CMK (cell line): ENCODE measurements at places on chromosomes 12 and 14.
A peak's percentile ranks its signal among the peaks of the same experiment; 100 is the strongest.

GRCh38 chr14:86055512-86056075, 525.6 kb downstream of the FLRT2 start:
- no peak for DNase-seq

DNA sequence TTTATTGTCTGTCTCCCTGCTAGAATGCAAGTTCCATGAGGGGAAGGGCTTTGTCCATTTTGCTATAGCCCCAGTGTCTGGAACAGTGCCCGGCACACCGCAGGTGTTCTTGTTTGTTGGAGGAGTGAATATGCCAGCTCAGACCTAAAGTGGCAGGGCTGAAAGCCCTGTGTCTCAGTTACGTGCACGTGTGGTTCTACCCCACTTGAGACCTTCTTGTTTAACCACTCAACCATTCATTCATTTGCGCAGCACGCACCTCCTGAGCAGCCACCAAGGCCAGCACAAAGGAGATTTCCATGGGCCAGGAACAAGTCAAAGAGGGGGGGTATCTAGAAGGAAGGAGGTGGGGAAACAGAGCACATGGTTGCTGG, 338.0 kb upstream of the FKBP4 start:
- DNase-seq = no peak

GRCh38 chr14:65431245-65431644, 18.7 kb downstream of the FUT8 start:
- DNase-seq = no peak

GRCh38 chr12:15749937-15750336, 39.3 kb downstream of the EPS8 start:
- no peak for DNase-seq

GRCh38 chr14:93481758-93482157, 51.0 kb downstream of the UNC79 start:
- no peak for DNase-seq

- no peak for DNase-seq
Observed at GRCh38 chr12:106679574-106679973, 94.9 kb upstream of the RIC8B start.

GRCh38 chr12:24898606-24899005, 50.3 kb downstream of the BCAT1 start:
- no peak for DNase-seq

DNA sequence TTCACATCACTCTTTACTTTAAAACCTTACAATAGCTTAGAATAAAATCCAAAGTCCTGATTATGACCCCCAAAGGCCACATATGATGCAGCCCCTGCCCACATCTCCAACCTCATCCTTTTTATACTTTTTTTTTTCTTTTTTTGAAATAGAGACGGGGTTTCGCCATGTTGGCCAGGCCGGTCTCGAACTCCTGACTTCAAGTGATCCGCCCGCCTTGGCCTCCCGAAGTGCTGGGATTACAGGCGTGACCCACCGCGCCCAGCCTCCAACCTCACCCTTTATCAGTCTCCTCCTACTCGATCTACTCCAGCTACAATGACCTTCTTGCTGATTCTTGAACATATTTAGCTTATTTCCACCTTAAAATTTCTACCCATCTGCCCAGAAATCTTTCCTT, 1.2 kb upstream of the MAPKAPK5 start:
- DNase-seq = no peak

GRCh38 chr14:92884410-92884809, 38.5 kb upstream of the CHGA start:
- no peak for DNase-seq

GRCh38 chr12:55829967-55830600, 697 bp upstream of the DNAJC14 start:
- DNase-seq = peak; percentile 30

GRCh38 chr14:94163796-94164195, 10.3 kb upstream of the PPP4R4 start:
- DNase-seq = no peak

- DNase-seq = no peak
Observed at GRCh38 chr14:74841230-74842207, 34.4 kb downstream of the PROX2 start.

DNA sequence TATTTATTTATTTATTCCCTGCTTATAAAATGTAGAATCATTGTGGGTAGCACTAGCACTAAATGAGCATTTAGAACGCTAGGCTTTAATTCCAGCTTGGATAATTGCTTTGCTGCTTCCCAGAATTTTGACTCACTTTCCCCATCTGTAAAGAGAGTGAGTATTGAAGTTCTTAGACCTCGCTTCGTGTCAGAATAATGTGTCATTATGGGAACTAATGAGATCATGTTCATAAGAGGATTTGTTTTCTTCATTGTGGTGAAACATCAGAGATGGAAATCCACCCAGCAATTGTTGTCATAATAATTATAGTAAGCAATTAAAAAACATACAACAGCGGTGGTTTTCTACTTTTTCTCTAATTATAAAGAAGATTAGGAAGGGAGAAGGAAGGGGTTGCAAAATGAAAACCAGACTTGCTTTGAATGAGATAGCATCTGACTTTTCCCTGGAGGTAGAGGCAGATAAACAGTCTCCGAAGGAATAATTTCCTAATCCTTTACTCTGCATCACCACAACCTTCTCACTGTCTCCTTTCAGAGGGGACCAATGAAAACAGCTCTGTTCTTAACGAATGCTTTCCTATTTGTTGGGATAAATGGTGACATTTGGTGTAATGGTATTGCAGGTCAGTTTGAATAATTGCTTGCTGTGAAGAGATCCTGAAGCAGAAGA, 86.8 kb upstream of the ARHGAP5 start:
- no peak for DNase-seq

DNA sequence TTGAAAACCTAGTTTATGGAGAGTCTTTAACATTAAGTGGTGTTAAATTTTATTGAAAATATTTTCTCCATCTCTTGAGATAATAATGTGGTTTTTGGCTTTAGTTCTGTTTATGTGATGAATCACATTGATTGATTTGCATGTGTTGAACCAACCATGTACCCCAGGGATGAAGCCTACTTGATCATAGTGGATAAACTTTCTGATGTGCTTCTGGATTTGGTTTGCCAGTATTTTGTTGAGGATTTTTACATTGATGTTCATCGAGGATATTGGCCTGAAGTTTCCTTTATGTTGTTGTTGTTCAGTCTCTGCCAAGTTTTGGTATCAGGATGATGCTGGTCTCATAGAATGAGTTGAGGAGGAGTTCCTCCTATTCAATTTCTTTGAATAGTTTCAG, 222.6 kb downstream of the ADAMTS20 start:
- DNase-seq = no peak

GRCh38 chr14:24399999-24400718, 1.4 kb downstream of the NYNRIN start:
- no peak for DNase-seq

DNA sequence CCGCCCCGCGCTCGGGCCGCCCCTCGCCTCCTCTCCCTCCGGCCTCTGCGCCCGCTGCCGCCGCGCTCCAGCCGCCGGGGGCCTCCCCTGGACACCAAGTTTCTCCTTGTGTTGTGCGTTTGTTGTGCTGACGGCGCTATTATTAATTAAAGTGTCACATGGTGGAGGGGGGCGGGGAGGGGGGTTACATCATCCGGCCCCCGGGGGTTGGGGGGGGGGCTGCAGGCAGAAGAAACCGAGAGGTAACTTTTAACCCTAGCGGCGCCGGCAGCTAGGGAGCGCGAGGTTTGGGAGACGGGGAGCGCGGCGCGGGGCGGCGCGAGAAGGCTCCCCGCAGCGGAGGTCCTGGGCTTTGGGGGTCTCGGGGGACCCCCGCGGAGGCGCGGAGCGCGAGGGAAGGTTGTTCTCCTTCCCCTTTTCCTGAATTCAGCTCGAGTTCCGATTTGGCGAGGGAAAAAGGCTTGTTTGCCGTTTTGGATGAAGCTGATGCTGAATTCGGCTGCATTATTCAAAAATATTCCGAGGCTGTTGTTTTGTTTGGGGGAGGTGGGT, at the start of gene HRK:
HRK (minus strand) TSS at position 117 of the 552 bp plus-strand sequence. CDS start 134 bp downstream, outside the sequence.
- DNase-seq = no peak

- no peak for DNase-seq
Observed at GRCh38 chr12:52494518-52494917, 1.5 kb upstream of the KRT6A start.

- no peak for DNase-seq
Observed at GRCh38 chr14:100102156-100102785, 37.0 kb downstream of the EVL start.

DNA sequence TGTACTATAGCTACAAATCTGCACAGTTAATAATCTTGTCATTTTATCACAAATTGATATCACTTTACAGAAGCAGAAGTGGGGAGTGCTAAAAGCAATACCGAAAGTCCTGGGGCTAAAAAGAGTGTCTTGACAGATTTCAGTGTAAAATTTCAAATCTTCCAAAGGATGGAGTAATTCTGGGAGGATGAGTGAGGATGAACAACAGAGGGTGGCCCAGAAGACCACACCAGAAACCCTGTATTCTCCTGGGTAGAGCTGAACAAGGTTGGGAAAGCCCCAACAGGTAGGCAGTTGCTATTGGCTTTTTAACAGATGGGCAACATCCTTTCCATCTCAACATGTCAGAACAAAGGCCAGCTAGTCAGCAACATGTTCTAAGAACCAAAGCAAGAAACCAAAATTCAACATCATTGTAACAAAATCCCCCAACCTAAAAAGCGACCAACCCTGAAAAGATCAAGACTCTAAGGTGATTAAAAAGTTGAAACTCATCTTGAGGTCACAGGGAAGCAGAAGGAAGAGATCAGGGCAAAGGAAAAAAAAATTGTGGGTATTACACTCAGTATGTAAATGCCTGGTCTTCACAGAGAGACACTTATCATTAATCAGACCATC, 38.8 kb downstream of the CBX5 start:
- DNase-seq = no peak

DNA sequence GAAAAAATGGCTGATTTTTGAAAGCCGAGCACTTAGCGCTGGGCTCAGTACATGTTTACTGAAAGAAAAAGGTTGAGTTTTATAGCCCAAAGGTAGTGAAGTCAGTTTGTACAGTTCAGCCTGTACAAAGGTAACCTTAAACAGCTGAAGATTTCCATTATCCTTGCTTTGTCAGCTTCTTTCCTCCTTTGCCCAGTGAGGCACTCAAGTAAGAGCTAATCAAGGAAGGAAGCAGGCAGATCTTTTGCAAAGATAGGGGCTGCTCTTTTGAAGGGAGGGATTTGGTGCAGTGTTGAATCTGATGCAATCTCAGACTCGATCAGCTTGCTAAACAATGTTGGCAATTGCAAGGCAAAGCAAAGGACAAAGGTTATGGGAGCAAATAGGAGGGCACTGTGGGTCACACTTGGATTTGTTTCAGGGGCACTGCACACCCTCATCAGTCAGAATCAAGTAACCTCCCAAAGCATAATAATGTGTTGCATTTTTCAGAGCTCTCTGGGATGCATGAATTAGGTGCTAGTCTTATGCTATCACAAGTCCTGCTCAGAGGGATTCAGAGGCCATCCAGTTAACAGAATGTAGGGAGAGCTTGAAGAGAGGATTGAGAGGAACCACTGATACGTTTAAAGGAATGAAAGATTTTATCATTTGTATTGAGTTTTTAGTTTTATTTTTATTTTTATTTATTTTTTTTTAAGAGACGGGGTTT, 44.4 kb downstream of the ANO6 start:
- DNase-seq = peak; percentile 7

GRCh38 chr12:112788205-112788604, 3.3 kb upstream of the RPH3A start:
- DNase-seq = no peak

DNA sequence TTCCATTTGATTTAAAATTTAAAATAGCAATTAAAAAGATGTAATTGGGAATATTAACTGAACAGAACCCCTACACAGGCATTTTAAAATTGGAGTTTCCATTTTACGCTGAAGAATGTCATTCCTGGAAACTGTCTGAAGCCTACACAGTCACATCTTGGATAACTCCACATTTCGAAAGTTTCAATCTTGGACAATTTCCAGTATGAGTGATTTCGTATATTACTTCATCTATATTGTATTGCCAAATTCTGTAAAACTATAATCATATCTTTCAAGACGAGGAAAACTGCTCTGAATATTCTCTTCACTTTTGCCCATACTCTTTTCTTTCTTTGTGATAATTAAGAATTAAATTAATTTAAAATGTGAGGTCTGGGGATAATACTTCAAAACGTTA, 194.2 kb upstream of the ABCD2 start:
- no peak for DNase-seq

GRCh38 chr14:51792809-51793208, 67.6 kb upstream of the GNG2 start:
- DNase-seq = no peak

DNA sequence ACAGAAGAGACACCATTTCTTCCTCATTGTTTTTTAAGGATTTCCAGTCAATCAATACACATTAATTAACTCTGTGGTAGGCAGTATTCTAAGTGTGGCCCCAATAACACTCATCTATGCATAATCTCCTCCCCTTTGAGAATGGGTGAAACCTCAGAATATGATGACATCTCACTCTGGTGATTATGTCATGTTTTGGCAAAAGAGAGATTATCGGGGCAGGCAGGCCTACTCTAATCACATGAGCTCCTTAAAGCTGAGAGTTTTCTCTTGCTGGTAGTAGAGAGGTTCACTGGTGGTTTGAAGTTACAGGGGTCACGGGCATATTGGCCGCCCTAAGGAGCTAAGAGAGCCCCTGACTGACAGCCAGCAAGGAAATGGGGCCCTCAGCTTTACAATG, 7.1 kb upstream of the LGMN start:
- no peak for DNase-seq

GRCh38 chr12:69519871-69520270, 49.7 kb downstream of the FRS2 start:
- no peak for DNase-seq

DNA sequence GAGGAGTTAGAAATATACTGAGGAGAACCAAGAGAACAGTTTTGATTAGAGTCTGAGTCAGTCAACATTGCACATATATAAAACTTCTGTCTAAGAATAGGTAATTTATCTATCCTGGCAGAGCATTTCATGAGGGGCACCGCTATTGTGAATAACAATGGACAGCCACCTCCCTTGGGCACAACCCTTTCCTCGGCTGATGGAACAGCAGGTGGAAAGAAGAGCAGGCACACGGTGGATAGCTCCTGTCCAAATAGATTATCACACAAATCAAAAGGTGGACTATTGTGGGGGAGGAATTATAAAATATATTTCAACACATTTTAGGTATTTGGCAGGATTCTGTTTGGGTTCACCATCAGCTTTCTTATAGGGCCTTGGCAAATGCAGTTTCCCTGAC, 84.0 kb upstream of the PTPRB start:
- no peak for DNase-seq

DNA sequence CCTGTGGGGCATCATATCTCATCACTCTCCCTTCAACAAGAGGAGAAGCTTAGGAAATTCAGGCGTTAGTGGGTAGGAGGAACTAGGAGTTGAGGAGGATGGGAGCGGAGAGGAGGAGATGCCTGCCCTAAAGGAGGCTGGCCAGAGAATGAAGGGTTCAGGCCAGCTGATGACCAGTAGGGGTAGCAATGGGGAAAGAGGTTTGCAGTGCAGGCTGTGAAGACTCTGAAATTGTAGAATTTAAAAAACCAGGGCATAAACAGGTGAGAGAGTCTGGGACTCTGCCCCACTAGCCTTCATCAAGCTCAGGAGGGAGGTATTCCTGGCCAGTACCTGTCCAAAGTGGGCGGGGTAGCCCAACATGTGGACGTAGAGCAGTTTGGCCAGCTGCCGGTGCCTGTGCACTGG, 809 bp downstream of the AP1G2 start:
- DNase-seq = no peak
